MV-4-11 (cell line): ENCODE measurements at places on chromosomes 7 and 10.

DNA sequence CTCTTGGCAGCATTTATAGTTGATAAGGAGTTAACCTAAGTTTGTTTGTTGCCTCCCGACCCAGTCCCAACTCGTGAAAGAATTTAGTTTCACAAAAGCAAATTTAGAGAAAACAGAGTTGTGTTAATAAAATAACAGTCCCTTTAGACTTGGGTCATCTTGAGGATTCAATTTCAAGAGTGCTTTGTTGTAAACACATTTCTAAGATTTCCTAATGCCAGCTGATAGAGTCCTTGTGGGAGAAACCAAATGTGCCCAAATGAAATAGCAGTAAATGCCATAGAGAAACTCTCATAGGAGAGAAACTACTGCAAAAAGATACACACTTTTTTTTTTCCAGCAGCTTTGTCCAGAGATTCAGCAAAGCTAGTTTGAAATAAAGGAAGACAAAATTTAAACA, 211.3 kb upstream of the BMPER start:
- no peak for DNase-seq

DNA sequence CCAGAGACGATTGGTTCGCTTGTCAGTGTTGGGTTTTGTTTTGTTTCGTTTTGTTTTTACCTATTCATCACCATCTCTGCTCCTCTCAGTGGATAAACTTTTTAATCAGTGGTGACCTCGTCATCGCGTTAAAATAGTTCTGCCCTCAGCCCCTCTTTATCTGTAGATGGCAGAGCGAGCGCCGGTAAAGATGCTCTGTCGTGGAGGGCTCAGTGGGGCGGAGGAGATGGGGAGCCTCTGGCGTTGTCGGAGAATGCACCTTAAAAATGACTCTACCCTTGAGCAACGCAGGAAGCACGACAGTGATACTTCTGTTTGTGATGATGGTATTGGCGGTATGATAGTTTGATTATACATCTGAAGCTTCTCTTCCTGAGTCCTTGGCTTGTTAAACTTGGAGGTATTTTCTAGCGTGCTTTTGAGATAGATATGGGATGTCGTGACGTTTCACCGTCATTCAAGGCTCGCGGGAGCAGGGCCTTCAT, 554 bp downstream of the CSGALNACT2 start:
- peak; percentile 21 for DNase-seq

DNA sequence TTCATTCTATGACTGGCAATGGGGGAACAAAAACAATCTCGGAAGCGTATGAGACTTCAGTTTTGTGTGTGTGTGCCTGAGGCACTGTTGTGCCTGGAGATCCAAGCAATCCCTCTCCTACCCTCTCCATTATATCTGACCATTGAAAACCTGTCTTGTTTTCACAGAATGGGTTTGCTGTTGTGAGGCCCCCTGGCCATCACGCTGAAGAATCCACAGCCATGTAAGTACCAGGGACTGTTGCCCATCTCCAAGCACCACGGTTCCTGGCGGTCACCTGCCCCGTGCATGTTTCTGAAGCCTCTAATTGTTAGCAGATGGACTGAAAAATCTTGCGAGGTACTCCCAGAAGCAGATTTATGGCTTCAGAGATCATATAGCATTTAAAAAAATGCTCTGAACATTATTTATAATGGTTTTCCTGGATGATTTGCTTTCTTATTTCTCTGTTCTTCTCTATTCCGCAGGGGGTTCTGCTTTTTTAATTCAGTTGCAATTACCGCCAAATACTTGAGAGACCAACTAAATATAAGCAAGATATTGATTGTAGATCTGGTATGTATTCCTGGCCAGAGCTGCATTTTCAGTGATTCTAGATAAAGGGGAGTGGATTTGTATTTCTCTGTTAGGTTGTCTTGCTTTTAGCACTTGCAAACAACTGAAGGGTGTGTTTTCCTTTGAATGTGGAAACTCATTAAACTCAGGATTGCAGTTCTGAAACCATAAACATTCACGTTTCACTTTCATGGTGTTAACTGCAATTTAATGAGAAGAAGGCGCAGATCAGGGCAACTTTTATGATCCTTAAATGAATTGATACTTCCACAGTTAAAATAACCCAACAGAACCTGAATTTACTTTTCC, 288.2 kb downstream of the TWIST1 start:
- DNase-seq, result no peak

DNA sequence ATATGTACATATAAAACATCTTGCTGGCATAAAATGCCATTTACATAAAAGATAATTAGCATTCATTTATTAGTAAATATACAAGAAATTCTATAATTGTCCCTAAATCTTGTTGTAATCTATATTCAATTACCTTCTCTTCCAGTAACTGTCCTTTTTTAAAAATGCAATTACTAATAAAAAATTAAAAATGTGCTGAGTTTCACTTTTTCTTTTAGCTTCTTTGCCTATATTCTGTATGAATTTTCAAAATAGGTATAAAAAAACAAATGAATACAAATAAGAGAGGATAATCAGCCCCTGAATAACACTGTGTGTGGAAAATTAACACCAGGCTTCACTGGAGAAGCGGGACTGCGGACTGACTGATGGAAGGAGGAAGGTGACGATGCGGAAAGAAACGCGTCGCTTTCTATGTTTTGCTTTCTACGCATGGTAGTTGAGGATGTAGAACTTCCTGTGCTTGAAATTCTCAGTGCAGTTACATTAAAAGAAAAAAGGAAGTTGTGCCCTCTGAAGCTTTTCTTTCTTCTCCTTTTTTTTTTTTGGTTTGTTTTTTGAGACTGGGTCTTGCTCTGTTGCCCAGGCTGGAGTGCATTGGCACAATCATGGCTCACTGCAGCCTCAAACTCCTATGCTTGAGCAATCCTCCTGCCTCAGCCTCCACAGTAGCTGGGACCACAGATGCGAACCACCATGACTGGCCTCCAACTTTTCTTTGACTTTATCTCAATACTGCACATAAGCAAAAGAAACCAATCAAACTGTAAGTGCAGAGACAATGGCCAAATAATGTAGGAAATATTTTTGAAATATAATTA, 7.4 kb upstream of the ZMYND11 start:
- peak; percentile 97 for DNase-seq

DNA sequence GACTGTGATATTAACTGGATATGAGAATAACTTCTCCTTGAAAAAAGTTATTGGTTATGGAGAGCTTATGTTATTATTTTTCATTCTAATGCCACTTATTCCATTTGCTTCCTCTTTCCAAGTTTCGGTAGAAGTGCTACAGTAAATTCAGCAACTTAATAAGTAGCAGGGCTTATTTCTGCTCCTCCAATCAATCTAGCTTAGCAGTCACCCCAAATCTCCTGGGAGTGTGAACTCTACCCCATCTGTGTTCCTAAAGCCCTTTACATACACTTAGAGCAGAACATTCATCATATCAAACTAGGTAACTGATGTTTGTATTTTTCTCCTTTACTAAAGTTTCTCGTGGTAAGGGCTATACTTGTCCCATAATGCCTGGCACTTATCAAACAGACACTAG, 8.7 kb downstream of the ARL3 start:
- DNase-seq, result peak; percentile 54

- DNase-seq, result peak; percentile 24
Measured at GRCh38 chr10:86733260-86733671, 23.2 kb upstream of the BMPR1A start.

DNA sequence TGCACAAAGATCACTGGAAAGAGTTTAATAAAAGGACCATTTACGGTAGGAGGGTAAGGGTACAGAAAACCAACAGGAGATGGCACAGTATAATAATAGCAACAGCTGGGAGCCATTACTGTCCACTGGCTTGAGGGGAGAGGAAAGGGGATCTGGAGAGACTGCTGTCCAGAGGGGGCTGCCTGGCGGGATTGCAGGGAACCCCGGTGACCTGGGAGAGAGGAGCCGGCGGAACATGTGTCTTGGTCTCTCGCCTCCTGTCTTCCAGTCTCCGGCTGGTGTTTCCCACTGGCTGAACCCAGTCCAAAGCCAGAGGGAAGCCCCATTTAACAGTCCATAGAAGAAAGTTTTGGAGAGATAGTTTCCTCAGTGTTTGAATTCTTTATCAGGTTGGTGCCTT, 57.5 kb upstream of the PODXL start:
- no peak for DNase-seq

DNA sequence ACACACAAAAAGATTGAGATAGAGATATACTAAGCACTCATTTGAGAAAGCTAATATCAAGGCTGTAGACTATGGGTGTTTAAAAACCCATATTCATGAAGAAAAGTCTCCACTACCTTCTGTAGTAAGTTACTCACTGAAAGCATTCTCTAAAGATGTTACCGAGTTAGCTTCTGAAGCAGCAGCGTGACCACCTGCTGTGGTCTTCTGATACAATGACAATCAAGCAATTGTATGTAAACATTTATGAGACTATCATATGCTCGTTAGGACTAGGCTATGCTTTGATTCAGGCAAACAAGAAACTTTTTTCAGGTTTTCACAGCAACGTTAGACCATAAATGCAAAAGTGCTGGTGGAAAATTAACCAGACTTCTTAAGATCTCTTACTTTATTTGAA, 11.2 kb downstream of the RHOBTB1 start:
- no peak for DNase-seq

- DNase-seq, result no peak
Measured at GRCh38 chr7:44121761-44122420, 1.5 kb downstream of the POLD2 start.

- DNase-seq, result peak; percentile 98
Measured at GRCh38 chr10:127880557-127880956, 12.2 kb downstream of the CLRN3 start.

GRCh38 chr10:86447432-86447831, 74.2 kb downstream of the WAPL start:
- peak; percentile 43 for DNase-seq

- DNase-seq, result no peak
Measured at GRCh38 chr10:50937230-50937907, 51.9 kb upstream of the A1CF start.
